ENCODE measurements at places on chromosomes 13 and 19.

DNA sequence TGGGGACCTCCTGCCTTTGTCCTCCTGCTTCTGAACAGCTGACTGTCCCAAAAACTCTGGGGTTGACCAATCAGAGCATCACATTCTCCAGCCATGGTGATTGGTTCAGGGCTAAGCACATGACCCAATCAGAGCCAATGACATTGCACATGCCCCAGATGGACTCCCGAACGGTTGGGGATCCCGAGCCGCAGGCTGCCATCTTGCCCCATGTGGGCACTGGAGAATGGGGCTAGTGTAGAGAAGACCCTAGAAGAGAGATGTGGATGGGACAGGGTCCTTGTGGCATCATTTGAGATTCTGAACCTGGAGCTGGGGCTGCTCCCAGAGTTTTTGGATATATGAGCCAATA is 31.3 kb upstream of the PEPD start:
- no peak for DNase-seq

DNA sequence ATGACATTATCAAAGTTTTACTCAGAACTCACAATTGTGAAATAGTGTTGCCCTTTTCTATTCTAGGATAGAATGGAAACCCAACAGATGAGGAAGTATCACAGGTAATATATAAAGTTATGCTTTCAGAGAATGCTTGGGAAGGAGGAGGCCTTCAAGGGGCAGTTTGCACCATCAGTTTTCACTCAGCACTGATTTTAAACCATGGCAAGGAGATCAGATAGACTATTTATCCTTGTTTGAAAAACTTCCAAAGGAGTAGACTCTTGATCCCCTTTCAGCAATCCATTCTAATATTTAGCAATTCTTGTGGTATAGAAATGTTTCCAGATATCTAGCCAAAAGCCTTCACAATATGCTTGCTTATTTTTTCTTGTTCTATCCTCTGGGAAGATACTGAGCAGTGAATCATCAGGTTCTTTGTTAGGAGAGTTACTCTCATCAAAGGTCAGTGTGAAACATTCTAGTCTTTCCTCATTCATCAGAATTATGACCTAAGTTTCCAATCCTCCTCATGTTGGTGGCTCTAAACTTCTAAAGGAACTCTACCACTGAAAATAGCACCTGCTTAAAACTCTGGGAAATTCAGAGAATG is 3.8 kb downstream of the GPC6 start:
- DNase-seq: no peak

GRCh38 chr19:40262422-40262821 is 22.7 kb downstream of the AKT2 start:
- no peak for DNase-seq

DNA sequence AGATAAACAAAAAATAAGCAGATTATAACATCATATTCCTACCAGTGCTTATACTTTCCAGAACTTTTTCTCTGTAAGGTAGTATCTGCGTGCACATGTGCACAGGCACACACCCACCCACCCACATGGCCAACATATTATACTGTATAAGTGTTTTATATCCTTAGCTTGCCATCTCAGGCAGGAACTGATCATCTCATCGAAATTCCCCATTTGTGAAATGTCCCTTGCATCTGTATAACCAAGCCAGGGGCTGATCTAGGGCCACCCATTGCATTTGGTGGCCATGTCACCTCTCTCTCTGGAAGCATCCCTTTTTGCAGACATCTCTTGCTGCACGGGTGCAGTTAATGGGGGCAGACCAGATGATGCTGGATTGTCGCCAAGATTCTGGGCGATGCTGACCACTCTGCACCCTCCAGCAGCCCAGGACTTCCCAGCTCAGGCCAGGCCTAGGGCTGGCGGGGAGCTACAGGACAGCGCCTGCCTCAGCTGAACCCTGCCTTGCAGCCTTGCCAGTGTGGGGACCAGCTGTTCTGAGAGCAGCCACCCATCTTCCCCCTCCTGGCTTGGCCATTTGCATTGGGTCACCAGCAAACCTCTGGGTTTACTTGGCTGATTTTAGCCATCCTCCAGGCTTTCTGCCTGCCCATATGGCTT is 95.9 kb downstream of the SLC7A1 start:
- no peak for DNase-seq

DNA sequence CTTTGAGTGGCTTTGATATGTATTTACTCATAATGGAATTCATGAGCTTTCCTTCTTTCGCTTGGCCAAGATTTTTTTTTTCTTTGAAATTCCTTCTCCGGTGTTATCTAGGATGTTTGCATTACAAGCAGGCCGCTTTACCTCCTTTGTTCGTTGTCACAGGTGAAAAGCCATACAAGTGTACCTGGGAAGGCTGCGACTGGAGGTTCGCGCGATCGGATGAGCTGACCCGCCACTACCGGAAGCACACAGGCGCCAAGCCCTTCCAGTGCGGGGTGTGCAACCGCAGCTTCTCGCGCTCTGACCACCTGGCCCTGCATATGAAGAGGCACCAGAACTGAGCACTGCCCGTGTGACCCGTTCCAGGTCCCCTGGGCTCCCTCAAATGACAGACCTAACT is 16.7 kb downstream of the KLF5 start:
- peak; percentile 18 for DNase-seq

DNA sequence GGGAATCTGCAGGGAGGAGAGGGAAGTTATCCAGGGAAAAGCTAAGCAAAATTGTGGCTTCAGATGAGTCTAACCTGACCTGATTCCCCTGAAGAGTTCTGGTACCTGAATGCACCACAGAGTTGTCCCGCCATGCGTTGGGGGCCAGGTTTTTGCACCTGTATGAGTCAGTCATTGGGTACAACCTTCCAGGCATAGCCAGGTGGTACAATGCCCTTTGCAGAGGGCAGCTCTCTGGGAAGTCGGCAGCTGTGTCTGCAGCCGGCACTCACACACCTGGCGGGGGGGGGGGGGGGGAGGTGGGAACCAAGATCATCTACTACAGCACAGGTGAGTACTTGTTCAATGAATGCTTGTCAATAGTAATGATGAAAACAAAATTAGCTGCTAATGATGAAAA is 52.5 kb upstream of the GTF3A start:
- no peak for DNase-seq

Data from endothelial cell (in vitro differentiated cells).